ENCODE measurements at places on chromosomes 7 and 10.

DNA sequence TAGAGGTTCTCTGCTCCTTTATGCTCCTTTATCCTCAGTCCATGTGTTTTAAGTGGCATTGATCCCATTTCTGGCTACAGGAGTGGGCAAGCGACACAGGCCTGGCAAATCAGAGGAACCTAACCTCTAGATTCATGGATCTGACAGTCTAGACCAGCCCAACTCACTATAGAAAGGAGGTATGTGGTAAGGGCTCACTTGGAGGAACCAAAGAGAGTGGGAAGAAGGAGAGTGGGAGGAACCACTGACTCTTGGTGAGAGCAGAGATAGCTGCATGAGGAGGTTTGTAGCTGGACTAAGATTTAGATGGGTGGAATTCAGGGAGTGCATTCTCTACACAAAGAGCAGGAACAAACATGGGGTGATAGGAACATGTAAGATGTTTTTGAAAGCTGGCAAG, 11.6 kb upstream of the FRAT1 start:
- no peak for DNase-seq

DNA sequence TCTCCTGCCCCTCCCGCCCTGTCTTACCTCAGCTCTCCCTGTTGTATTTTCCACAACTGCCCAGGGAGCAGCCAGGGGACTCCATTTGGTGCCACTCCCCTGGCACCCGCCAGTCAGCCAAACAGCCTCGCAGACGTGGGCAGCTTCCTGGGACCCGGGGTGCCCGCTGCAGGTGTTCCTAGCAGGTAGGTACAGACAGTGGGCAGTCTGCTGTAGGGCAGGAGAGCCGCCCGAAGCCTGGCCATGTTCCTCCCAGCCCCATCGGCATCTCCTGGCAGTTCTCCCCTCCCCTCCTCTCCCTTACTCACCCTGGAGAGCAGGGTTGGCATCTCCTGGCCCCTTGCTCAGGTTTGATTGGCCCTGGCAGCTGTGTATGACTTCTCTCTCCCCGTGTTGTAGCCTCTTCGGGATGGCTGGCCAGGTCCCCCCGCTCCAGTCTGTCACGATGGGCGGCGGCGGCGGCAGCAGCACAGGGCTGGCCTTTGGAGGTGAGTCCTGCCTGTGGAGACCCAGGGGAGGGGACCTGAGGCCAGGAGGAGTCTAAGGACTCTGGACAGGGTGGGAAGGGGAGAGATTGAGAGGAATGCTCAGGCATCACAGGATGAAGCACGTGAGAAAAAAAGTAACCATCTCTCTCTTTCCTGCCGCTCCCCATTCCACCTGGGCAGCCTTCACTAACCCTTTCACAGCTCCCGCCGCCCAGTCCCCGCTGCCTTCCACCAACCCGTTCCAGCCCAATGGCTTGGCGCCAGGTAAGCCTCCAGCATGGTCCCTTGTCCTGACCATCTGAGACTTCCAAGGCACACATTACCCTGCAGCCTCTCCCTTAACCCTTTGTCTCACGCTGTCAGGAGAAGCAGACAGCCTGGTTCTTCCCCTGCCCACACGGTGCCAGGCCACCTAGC, 11.3 kb downstream of the SAP25 start:
- no peak for DNase-seq

DNA sequence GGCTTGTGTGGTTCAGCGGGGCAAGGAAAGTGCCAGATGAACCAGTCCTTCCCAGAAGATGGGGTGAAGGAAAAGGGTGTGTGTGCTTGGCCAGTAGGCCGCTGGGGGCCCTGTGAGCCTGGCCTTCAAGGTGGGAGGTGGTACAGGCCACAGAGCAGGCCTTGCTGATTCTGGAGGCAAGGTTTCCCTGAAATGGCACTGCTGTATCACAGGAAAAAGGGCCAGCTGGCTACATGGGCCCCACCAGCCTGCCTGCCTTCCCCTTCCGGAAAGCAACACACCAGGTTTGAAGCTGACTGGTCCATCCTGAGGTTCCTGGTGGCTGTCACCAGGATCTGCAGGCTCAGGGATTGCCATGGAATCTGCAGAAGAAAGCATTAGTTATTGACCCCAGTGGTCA, 12.5 kb downstream of the MMRN2 start:
- DNase-seq = no peak

GRCh38 chr10:115094416-115095140, 1.4 kb downstream of the ATRNL1 start:
- DNase-seq = no peak

DNA sequence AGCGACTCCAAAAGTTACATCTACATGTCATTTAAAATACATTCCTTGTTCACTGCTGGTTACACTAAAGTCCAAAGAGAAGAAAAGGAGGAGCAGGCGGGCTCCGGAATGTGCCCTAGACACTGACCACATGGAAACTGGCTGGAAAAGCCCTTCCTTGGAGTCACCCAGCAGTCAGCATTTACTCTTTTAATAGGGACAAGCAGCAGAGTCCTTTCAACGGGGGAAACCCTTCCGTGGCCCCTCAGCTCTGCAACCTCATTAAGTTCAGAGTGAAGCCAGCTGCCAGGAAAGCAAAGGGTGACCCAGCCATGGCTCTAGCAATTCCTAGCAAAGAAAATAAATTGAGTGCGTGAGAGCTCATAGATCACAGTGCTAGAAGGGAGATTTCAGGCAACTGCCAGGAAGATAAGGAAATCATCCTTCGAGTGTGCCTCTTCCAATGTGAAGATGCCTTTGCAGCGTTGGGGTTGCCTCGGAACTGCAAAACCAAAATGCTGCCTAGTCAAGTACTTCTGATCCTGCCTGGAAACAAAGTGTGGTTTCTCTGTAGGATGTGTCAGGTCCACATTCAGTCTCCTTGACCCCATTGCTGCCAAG, 101.6 kb downstream of the SORBS1 start:
- no peak for DNase-seq

GRCh38 chr10:87094373-87095235, at the start of the genes GLUD1 and SHLD2:
TSS of gene GLUD1 (minus strand) at chr10:87094843. CDS start at chr10:87094769, 74 bp downstream.
TSS of gene SHLD2 (plus strand) at chr10:87095206. CDS start at chr10:87151355, 56,149 bp downstream.
- DNase-seq = peak; percentile 27

DNA sequence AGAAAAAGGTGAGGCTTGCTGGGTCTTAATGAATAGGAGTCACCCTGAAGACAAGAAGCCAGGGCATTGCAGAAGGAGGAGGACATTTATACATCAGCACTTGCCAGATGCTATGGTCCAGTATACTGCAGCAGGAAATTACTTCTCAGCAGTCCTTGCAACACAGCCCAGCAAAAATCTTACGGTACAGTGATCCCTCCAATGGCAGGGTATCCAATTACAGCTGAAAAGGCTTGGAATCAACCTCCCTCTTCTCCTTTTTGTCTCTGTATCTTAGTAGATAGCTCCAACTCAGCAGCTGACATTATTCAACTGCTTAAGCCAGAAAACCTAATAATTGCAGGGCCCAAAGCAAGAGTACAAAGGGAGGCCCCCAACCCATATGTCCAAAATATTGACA, 128.3 kb upstream of the COBL start:
- no peak for DNase-seq

GRCh38 chr7:30800785-30801252, 29.6 kb downstream of the MINDY4 start:
- DNase-seq = no peak

GRCh38 chr7:90271753-90272152, 26.8 kb downstream of the CFAP69 start:
- no peak for DNase-seq

DNA sequence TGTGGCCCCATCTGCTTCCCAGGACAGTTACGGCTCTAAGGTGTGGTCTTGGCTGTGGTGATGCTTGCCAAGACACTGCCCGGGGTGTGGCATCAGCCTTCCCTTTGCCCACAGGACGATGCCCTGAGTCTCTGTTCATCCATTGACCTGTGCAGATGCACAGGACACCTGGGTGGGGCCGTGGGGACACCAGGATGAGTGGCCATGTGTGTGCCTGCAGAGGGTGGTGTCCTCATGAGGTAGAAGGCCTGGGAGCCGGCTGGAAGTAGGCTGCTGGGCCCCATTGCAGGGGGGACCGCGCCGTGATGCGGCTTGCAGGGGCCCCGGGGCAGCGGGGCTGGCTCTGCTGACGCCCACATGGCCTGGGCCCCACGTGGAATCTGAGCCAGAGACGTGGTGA, 22.4 kb upstream of the PWWP2B start:
- no peak for DNase-seq
